ENCODE measurements at places on chromosomes 5 and 9.

DNA sequence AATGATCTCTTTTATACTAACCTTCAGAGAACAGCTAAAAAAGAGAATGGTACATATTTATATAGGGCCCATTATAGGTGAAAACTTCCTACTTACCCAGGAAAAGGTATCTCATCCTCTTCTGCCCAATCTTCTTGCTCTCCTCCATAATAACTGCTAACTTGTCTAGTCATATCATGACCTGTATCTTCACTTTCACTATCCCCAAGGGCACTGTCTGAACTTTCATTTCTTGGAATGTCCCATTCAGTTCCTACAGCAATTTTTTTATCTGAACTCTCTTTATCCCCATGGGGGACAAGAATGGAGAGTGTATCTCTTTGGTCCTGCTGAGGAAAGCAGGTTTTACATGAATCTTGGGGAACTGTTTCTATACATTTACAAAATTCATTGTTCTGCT is 36.4 kb upstream of the RAPGEF6 start:
- no peak for DNase-seq

- no peak for DNase-seq
Observed at GRCh38 chr5:16492398-16493140, 27.0 kb upstream of the ZNF622 start.

GRCh38 chr9:1051210-1051583 is 1.0 kb downstream of the DMRT2 start:
- no peak for DNase-seq

DNA sequence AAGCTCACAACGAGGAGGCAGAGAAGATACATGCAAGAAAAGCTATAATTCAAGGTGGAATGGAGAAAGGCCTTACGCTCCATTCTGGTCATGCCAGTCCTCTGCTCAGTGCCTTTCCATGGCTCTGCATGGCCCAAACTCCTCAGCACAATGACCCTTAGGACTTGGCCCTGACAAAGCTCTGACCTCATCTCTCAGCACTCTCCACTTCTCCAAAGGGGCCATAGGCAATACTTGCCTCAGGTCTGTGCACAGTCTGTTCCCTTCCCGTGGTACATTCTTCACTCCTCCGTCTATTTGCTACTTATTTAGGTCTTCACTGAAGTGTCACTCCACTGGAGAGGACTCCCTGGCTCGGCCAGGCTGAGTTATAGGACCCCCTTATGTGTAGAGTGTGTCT is 24.7 kb downstream of the SLC36A3 start:
- no peak for DNase-seq

- DNase-seq: no peak
Observed at GRCh38 chr9:94504358-94504757, 50.5 kb upstream of the PCAT7 start.

DNA sequence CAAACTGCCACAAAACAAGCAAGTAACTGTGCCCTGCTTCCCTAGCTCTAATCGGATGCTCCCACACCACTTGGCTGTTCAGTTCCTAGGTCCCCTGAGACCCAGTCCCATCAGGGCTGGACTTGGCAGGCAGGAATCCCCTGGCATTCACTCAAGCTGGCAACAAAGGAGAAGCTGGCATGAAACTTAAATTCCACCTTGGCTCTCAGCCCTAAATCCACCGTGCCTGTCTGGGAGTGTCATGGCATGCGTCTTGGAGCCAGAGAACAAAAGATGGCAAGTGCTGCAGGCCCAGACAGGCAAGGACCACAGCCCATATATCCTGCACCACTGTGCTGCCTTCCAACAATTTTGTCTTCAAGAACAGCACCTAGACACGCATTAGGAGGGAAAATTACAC is 38.2 kb downstream of the ETF1 start:
- DNase-seq: no peak

DNA sequence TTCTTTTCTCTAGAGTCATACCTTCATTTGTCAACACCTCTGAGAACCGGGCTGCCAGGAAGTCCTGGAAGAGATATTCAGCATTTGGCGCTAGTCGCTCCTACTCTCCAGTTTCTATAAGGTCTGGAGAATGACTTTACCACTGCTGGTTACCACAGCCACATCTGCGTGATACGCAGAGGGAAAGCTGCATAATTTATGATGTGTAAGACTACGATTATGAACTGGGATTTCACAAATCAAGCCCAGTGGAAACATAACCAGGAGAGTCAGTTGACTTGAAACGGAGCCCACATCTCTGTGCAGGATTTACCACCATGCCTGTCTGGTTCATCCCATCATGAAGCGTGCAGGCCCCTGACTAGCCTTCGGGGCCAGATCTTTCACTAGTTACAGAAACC is 72.6 kb downstream of the FGF1 start:
- peak; percentile 98 for DNase-seq

- DNase-seq: peak; percentile 6
Observed at GRCh38 chr9:132114102-132114707, 34.5 kb upstream of the MED27 start.

- no peak for DNase-seq
Observed at GRCh38 chr5:125536095-125536494, 789.7 kb upstream of the ZNF608 start.

- DNase-seq: peak; percentile 41
Observed at GRCh38 chr5:163408311-163408923, 29.0 kb upstream of the CCNG1 start.

DNA sequence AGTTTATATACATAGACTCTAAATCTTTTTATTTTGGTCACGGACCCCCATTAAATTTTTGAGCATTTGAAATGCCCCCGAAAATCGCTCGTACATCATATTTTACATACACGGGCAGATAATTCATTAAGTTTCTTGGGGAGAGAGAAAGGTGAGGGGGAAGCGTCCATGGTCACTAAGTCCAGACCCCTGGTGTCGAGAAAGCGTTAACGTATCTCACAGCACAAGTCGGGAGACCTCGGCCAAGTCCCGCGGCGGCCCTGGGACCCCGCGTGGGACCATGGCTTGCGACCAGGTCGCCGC is 794 bp downstream of the PTBP3 start:
- no peak for DNase-seq

DNA sequence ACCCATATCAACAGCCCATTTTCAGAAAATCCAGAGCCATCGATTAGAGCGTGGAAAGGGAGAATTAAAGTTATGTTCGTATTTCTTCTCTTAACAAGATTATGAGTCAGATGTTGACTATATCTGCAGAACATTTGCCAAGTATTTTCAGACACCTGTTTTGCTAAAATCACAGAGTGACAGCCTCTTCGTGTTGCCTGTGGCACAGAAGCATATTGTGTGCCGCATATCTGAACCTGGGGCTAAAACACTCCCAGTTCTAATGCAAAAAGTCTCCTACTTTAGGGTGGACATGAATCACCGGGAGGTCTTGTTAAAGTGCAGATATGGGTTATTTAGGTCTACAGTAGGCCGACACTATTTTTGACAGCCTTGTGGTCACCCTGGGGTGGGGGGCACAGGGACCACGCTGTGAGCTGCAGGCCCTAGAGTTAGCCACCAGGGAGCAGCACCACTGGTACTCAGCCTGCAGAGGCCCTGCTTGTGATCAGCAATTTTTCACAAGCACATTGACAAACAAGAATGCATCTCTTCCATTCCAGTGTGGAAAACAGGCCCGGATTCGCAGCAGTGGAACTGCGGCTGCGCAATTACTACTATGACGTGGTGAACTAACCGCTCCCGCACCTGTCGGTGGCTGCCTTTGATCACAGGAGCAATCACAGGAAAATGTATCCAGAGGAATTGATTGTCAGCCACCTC is 93.5 kb downstream of the SYK start:
- DNase-seq: no peak

- no peak for DNase-seq
Observed at GRCh38 chr5:76590027-76590426, 33.2 kb downstream of the F2RL2 start.

DNA sequence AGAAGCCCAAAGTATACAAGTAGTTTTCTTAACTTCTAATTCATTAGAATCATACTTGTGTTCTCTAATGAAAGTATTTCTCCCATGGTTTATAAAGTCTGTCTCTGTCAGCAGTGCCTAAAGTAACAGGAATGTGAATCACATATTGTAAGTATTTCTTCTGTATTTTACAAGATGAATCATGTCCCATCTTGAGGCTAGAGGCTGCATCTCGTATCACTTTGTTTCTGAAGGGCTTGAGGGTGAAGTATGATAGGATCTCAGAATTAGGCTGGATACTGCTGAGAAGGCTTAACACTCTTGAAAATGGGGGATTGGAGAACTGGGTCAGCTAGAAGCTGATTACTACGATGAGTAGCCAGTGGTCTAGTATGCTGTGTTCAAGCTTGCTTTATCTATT is 242.2 kb upstream of the ACTBL2 start:
- DNase-seq: peak; percentile 28

GRCh38 chr9:29773676-29774075 is 2200.4 kb upstream of the C9orf72 start:
- DNase-seq: no peak

GRCh38 chr5:151148583-151148982 is 9.0 kb downstream of the ANXA6 start:
- no peak for DNase-seq

DNA sequence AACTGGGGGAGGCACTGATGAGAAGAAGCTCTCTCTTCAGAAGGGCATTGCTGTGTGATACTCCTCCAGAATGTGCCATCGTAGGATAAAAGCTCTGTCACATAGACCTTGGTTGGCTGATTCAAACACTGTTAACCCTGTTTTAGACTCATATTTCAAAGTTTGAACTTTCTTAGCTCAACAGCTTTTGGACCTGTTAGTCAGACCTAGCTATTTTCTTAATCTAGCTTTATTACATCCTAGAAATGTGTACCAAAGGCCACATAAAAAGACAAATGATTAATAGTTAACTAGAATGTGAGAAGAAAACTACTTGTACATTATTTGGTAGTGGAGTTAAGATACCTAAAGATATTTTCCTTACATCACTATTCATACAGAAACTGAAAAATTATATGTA is 4.3 kb downstream of the RHOBTB3 start:
- DNase-seq: no peak

DNA sequence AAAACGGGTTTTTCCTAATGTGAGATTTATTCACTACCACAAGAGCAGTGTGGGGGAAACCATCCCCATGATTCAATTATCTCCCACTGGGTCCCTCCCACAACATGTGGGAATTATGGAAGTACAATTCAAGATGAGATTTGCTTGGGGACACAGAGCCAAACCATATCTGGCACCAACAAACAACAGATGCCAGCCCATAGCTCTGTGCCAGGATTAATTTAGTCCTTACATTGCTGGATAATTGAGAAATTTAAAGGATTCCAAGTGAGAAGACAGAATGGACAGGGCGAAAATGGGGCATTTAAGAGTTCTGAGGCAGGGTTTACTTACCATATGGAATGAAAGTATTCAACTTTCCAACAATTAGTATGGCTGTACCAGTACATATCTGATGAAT is 30.8 kb upstream of the DNAH5 start:
- no peak for DNase-seq

GRCh38 chr5:17882760-17883488 is 248.7 kb downstream of the TAF11L14 start:
- DNase-seq: no peak

- peak; percentile 49 for DNase-seq
Observed at GRCh38 chr5:119378075-119378700, 22.4 kb downstream of the TNFAIP8 start.

DNA sequence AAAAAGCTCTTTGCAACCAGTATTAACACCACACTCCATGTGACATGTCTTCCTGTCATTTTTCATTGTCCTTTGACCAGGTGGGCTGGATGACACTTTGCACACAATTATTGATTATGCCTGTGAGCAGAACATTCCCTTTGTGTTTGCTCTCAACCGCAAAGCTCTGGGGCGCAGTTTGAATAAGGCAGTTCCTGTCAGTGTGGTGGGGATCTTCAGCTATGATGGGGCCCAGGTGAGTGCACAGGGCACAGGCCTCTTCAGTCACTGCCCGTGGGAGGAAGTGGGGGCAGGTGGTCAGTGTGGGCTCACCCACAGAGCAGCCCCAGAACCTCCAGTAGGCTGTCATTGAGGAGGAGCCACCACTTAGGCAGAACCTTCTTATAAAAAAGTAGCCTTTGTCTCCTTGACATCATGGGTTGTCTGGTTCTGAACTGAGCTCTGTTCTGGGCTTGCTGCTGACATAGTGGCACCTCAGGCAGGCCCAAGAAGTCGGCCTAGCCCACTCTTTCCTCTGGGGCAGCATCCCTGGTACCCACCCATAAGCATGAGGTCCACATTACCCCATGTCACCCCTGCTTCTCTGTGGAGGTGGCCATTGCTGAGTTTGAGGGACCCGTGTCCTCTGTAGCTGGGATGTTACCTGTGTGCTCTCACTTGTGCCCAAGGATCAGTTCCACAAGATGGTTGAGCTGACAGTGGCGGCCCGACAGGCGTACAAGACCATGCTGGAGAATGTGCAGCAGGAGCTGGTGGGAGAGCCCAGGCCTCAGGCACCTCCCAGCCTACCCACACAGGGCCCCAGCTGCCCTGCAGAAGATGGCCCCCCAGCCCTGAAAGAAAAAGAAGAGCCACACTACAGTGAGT is 39.3 kb downstream of the SECISBP2 start:
- no peak for DNase-seq

- DNase-seq: no peak
Observed at GRCh38 chr5:66967102-66967501, 229.5 kb downstream of the CD180 start.

DNA sequence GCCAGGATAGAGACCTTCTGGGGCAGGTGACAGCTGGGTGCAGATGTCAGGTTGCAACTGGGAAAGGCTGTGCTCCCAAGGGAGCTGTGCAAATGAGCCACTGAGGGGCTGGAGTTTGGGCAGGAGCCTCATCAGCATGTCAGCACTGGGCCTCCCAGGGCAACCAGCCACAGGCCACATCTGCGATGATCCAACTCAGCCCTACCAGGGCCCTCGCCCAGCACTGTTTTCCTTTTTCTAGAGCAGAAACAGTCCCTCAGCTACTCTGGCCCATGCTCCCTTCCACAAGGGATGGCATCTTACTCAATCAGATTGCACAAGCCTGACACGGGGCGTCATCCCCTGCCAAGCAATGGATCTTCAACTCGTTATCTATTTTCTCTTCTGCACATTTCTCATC is 24.8 kb downstream of the NIPAL4 start:
- no peak for DNase-seq

- DNase-seq: no peak
Observed at GRCh38 chr5:173720953-173721600, 104.6 kb upstream of the BOD1 start.

DNA sequence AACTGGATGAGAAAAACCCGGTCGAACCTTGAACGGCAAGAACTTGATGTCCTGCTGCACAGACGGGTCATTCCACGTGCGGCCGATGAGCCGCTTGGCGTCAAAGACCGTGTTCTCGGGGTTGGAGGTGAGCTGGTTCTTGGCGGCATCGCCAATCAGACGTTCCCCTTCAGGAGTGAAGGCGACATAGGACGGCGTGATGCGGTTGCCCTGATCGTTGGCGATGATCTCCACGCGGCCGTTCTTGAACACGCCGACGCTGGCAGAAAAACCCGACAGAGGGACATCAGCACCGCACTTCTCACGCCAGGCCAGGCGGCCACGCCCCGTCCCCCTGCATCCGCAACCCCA is 519 bp downstream of the HSPA5 start:
- DNase-seq: no peak

GRCh38 chr9:89528540-89528939 is 30.6 kb upstream of the SEMA4D start:
- DNase-seq: no peak

Data from fibroblast of skin of left biceps (primary cell).